ENCODE measurements at places on chromosomes 7 and 10.

DNA sequence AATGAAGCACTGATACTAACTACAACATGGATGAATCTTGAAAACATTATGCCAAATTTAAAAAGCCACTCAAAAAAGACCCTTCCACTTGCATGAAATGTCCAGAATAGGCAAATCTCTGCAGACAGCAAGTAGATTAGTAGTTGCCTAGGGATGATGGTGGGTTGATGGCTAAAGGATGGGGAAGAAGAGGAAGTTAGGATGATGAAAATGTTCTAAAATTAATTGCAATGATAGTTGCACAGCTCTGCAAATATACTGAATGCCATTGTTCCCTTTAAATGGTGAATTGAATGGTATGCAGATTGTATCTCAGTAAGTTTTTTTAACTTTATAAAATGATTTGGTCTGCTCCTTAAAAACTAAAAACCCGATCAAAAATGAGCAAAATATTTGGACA, 7.3 kb upstream of the LIPA start:
- DNase-seq = no peak

GRCh38 chr10:4301291-4302045, 516.5 kb upstream of the KLF6 start:
- no peak for DNase-seq

- no peak for DNase-seq
These were observed 640 bp downstream of the ANKMY2 start for GRCh38 chr7:16644636-16645592.

DNA sequence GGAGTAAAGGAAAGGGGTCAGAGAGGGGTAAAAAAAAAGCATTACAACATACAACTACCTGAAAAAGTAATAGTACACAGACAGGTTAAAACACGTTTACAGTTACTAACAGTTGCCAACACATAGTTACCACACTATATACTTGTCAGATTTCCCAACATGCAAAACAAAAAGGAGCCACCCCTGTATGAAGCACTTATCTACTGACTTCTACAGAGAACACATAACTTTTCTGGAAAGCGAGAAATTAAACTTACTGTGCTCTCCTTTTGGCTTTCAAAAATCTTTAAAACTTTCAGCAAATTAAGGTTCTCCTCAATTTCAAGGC, 2.1 kb downstream of the ABI1 start:
- no peak for DNase-seq

GRCh38 chr7:25889765-25890164, 262.2 kb upstream of the NFE2L3 start:
- DNase-seq = no peak

DNA sequence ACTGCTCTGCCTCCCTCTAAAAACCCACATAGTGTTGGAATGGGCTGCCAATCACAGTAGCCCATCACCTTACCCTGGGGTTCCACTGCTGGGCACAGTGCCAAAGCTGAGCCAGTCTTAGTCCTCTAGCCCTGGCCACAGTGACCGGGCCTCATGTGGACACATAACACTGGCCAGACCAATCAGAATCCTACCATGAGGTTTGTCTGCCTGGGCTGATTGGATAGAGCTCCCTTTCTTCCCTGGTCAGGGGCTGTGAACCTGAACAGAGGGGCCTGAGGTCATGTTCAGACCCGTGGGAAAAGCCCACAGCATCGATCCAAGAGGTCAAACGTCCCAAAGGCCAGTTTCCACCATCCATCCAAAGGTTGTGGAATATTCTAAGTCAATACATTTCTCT, 6.1 kb downstream of the DLG5 start:
- no peak for DNase-seq

GRCh38 chr10:96400465-96400864, 41.7 kb upstream of the OPALIN start:
- no peak for DNase-seq

- no peak for DNase-seq
These were observed 4.5 kb downstream of the CHST15 start for GRCh38 chr10:124088915-124089314.

- DNase-seq = no peak
These were observed 178.8 kb downstream of the REEP3 start for GRCh38 chr10:63699785-63700613.

All from stimulated activated CD4-positive, alpha-beta T cell treated with anti-CD3 and anti-CD28 coated beads, Interleukin-1b, Interleukin-23, amount 100 ng/mL, for 1 hour (primary cell).